Stimulated activated CD8-positive, alpha-beta memory T cell treated with anti-CD3 and anti-CD28 coated beads, Interleukin-4, amount 100 ng/mL, for 1 hour (primary cell): ENCODE measurements at places on chromosomes 1 and 21.

GRCh38 chr1:160097151-160097910, 1.1 kb downstream of the IGSF8 start:
- DNase-seq: no peak

GRCh38 chr1:12179111-12179519, 12.3 kb downstream of the TNFRSF1B start:
- peak; percentile 72 for DNase-seq

DNA sequence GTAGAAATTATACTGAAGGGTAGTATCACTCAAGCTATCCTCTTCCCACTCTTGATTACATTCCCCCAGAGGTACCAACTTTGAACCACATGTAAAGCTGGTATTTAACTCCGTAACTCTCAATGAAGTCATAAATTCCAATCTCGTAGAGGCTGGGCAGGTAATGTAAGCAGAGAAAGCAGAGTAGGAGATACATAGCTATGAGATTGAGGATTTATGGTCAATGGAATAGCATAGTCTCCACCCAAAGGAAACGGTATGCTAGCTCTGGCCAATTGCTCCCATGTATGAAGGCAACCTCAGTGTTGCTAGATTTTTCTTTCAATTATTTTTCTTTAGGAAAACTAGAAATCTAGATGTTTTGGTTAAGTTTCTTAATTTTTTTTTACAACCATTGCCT, 163.1 kb upstream of the NRIP1 start:
- DNase-seq: no peak

DNA sequence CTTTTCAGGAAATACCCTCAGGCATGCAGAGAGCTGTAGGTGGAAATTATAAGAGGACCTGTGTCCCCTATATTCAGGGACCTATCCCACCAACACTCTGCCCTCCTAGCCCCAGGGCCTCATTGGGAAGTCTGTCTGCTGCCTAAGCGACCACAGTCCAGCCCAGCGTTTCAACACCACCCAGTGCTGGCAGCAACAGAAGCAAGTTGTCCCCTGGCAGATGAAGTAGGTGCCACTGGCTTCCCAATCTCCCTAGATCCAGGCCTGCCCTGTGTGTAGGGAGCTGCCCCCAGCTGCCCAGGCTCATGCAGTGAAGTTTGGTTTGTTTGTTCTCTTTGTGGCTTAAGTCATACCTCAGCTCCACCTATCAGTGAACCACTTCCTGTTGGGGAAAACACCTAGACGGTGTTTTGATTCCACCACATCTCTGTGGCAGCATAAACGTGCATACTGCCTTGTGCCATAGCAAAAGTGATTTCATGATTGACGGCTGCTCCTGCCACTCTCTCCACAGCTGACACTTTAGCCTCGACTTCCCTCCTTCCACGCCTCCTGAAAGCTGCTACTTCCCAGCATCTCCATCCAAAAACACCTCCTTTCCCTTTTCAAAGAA, 8.1 kb upstream of the LEFTY1 start:
- no peak for DNase-seq

GRCh38 chr1:246404078-246404477, 103.0 kb downstream of the SMYD3 start:
- no peak for DNase-seq

- no peak for DNase-seq
Observed at GRCh38 chr1:203518541-203518940, 24.6 kb downstream of the OPTC start.

- DNase-seq: no peak
Observed at GRCh38 chr1:229114850-229115365, 156.0 kb upstream of the RAB4A start.

- DNase-seq: no peak
Observed at GRCh38 chr21:18614303-18614702, 210.7 kb upstream of the TMPRSS15 start.

DNA sequence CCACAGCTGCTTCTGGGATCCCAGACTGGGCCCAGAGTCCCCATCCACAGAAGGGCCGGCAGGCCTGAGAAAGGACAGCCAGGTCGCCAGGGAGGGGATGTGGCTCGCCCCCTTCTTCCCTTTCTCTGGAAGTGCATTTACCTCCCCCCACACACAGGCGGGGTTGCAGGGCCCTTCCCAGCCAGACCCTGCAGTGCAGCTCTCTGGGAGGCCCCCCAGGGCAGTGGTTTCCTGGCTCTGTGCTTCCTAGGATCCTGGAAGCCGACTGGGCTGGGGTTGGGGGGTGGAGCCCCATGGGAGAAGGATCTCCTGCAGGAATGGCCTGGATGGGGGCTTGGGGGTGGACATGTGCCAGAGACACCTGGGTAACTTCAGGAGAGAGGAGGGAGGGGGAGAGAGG, 4.2 kb upstream of the COL6A1 start:
- no peak for DNase-seq

- DNase-seq: no peak
Observed at GRCh38 chr1:206770531-206771337, at the start of gene IL19. Gene IL19, plus strand, starts transcription at chr1:206770773. Its CDS starts 65,890 bp downstream, at chr1:206836663.

- DNase-seq: no peak
Observed at GRCh38 chr1:15155888-15156741, 2.6 kb downstream of the TMEM51 start.

GRCh38 chr1:246293366-246294121, 213.5 kb downstream of the SMYD3 start:
- DNase-seq: no peak

- DNase-seq: no peak
Observed at GRCh38 chr21:36381841-36382589, 3.2 kb upstream of the CHAF1B start.

- DNase-seq: no peak
Observed at GRCh38 chr1:201533836-201534235, 5.1 kb upstream of the NAV1 start.

DNA sequence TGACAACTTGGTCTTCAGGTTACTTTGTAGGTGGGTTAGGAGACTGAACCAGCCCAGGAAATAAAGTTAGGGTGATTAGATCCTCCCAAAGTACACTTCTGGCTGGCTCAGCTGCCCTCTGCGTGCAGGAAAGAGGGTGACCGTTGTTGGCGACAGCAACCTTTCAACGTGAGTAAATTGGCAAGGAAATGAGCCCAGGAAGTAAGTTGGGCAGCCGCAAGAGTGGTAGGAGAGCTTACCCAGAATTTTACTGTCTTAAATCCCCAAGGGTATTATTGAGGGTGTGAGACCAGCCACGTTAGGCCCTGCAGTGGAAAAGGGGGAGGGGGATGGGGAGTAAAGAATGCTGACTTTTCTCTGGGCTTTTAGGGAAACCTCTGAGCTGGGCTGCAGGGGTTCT, 1.6 kb downstream of the TENT5C start:
- peak; percentile 11 for DNase-seq

- no peak for DNase-seq
Observed at GRCh38 chr1:33460144-33460543, 12.3 kb upstream of the ZSCAN20 start.

DNA sequence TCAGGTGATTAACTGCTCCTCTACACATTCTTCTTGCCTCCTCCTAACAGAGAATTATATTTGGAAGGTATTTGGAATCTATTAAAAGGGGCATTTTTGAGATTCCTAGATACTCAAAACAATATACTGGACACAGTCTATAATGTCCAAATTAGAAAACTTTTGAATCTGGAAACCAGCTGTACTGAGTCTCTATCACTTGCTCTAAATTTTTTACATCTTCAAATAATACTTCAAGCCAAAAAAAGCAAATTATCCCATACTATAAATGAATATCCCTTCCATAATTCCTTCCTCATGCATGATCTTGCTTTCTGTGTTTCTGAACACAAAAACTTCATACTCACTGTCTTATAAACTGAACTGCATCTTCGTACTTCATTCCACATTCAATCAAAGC, 28.5 kb downstream of the PTP4A2 start:
- no peak for DNase-seq

DNA sequence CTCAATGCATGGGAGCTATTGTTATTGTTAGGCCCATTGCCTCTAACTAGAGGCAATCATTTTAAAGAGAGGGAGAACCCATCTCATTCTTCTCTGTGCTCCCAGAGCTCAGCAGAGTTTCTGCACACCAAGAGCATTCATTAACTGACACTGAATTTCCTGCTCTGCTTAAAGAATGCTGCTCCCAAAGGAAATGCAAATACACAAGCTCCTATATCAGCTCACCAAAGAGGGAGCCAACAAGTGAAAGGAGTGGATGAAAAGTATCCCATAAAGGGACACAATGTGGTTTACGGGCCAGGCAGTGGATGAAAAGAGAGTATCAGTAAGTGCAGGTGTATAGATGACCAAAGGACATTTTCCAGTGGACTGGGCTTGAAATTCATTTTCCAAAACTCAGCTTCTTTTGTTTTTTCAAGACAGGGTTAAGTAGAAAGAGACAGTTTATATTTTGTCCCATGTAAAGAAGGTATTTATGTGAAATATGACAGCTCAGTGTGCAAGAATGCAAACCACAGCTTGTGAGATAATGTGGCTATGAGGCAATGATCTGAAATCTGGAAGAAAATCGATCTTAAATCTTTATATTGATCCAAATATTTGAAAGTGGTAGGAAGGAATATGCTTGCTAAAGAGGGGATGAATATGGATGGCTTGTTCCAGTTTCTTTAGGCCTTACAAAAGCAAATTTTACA, 207.7 kb upstream of the CAMK1G start:
- DNase-seq: no peak

- DNase-seq: no peak
Observed at GRCh38 chr1:203351037-203351625, at the start of gene FMOD. Gene FMOD, minus strand, starts transcription at chr1:203351122. Its CDS starts 2,852 bp downstream, at chr1:203348270.

- DNase-seq: no peak
Observed at GRCh38 chr1:31159869-31160611, 79.6 kb downstream of the NKAIN1 start.

DNA sequence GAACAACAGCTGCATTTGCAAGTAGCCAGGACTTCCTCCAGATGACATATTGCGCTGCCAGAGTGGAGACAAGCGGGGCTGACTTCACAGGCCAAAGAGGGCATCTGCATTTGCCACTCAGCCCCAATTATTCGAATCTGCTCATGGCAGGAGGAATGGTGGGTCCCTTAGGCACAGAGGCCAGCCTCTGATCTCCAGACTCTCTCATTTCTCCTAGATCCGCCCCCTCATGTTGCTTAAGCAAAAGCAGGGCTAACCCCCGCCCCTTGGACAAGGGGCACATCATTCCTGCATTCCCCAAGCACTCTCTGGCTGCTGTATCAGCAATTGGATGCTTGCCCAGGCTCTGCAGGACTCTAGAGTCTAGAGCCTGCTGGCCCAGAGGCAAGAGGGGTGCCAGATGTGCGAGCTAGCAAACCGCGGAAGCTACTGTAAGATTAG, 262.4 kb downstream of the ST6GALNAC3 start:
- no peak for DNase-seq

DNA sequence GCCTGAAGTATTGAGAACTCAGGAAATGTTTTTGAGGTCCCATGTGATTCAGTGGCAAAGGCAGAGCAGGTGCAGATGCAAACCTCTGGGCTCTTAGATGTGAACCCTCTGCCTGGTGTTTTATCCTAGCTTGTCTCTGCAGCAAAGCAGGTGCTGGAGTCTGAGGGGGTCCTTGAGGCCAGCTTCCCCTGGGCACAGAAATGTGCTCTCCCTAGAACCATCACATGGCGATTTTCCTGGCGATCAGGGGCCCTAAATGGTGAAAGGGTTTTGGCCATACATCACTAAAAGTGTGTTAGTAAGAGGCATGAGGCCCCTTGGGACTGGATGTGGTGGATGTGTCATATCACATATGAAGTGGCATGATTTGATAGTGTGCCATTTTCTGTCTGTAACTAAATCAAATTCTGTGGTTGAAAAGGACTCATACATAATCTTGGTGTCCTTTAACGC, 144.8 kb downstream of the ST6GALNAC3 start:
- no peak for DNase-seq

DNA sequence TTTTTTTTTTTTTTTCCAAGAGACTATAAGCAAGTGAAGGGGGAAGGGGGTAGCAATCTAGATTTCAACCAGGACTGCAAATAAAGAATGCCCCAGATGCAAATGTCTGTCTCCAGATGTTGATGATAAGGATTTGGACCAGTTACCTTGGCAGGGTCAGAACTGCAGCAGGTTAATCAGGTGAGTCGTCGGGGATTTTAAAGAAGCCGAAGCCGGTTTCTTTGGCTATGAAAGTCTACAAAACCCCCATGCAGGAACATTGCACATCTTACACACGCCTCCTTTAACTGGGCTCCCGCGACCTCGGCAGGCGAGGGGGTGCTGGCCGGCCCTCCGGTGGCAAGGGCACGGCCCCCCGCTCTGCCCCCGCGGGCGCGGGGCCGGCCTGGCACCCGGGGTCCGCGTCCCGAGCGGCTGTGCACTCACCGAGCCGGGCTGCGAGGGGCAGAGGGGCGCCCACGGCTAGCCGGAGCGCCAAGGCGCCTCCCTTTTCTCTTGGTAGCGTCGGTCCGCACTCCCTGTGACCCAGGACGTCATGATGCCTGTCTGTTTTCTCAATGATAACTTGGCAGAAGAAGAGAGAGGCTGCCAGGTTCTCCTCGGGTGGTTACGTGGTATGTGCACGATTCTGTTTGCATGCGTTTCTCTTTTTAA, 366.3 kb upstream of the ESRRG start:
- no peak for DNase-seq

DNA sequence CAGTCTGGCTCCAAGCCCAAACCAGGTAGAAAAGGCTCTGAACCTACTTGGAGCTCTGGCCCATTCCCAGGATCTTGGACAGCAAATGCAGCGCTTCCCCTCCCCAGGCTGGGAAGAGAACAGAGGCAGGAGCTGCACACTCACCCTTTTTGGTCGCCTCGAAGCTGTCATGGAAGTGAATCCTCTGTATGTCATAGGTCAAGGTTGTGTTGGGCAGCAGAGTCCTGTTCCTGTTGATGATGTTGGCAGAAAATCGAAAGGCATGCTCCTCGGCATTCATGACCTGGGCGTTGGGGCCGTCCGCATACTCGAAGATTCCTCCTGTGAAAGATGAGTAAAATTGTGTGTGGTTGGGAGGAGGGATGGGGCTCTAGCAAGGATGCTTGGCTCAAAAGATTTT, 143.5 kb downstream of the GRIK3 start:
- no peak for DNase-seq

DNA sequence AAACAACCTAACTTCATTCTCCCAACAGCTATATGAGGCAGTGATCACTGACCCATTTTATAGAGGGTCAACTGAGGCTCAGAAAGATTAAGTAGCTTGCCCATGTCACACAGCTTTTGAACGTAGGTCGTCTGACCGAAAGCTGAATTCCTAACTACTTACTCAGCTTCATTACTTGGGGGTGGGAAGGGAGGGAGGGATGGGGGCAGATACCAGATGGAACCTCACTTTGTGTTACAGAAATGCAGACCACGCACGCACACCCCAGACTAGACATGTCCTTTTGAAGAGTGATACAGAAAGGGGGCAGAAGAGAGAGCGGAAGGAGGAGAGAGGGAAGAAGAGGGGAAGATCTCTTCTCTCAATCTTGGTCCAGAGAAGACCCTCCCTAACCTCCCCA, 2.3 kb downstream of the ADGRB2 start:
- no peak for DNase-seq

GRCh38 chr1:212553676-212554075, 54.9 kb upstream of the ATF3 start:
- DNase-seq: no peak

GRCh38 chr1:168520832-168521231, 23.0 kb downstream of the XCL2 start:
- DNase-seq: no peak

GRCh38 chr1:60889709-60890108, 192.7 kb upstream of the NFIA start:
- DNase-seq: no peak
